ENCODE measurements at places on chromosomes 1 and 21. TPM values are rescaled to one million over a fixed set of nuclear protein-coding genes. Genes with fewer than 3 reads are reported as not detected.

DNA sequence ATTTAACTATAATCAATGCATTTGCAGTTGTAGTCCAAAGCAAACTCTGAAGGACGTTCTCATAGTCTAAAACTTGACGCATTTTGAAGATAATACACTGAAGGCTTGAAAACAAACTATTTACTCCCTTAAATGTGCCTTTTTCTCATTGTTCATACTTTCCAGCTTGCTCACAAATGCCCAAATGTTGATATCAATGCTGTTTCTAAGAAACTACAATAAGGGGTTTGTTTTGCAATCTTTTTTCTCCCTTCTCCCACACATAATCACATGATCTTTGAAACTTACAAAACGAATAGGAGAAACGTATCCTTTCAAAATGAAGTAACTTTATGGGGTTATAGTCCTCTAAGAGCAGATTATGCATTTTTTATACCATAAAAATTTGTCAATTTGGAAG, 508.7 kb downstream of the DPYD start:
- DNase-seq = no peak

- DNase-seq = peak; percentile 15
Measured at GRCh38 chr1:53331446-53332185, 3.7 kb upstream of the LRP8 start.

DNA sequence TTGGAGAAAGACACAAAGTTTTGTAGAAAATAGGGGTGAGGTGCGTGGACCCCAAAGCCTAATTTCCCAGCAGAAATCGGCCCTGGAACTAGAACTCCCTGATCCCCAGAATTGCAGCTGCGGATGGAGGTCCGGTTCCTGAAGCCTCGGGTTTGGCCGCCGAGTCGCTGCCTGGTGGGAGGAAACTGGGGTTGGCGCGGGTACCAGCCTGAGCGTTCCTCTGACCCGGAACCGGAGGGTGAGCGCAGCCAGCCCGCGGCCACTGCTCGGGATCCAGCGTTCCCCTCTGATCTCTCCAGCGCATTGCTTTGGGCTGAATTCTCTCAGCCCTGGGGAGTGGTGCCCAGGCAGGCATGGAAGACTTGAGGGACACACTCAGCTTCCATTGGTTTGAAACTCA, 1.6 kb downstream of the ST6GALNAC5 start:
- peak; percentile 75 for DNase-seq

GRCh38 chr1:21607549-21608529, 61.3 kb downstream of the RAP1GAP start:
- peak; percentile 100 for DNase-seq

The CD1E gene
- total RNA-seq = not detected

DNA sequence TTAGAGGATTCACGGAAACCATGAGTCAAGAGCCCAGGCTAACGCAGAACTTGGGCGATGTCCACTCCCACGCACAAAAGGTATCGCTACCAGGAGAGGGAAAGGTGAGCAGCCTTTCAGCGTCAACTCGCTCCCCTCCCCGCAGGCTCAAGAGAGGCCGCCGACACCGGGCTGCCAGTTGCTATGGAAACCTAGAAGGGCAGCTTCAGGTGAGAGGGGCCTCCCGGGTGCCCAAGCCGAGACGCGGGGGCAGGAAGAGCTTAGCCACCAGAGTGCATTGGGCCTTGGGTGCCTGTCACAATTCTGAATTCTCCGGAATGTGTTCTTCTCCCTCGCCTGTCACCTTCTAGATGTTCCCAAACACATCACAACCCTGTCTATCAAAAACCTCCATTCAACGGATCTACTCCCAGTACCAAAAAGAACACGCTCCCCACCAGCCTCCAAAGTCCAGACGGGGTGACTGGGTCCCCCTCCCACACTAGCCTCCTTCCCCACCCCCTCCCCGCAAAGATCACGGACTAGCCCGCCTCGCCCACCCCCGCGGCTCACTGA, 694 bp downstream of the MEAF6 start:
- DNase-seq = peak; percentile 85

The RSBN1 gene
- total RNA-seq = 14.6 TPM

The PGLYRP4 gene
- not detected for total RNA-seq

The TIAM1 gene
- total RNA-seq = 23.9 TPM

DNA sequence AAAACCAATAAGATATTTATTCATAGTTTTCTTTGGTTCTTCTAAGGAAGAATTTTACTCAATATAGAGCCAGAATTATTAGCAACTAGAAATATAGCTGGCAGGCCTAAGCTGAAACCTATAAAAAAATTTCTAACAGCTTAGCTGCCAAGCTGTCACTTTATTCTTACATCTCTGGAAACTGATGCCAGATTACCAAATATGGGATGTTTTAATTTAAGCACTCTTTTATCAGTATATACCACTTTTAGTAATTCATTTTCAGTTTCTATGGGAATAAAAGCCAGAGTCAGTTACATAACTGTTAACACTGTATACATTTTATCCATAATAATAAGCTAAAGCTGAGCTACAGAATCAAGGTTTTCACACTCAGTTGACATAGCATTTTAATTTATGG, 68.7 kb upstream of the MPC2 start:
- DNase-seq = no peak

The UBL4B gene
- total RNA-seq = not detected

GRCh38 chr1:178354816-178355215, 141.9 kb downstream of the CLEC20A start:
- no peak for DNase-seq

The POMGNT1 gene
- 95.2 TPM for total RNA-seq

GRCh38 chr1:83689921-83690868, 308.7 kb downstream of the TTLL7 start:
- no peak for DNase-seq

The AQP10 gene
- total RNA-seq = not detected

GRCh38 chr1:57163325-57163724, 197.5 kb upstream of the C8B start:
- DNase-seq = peak; percentile 5
